Left colon (tissue), 2 donors: ENCODE measurements at places on chromosomes 1 and 21.

DNA sequence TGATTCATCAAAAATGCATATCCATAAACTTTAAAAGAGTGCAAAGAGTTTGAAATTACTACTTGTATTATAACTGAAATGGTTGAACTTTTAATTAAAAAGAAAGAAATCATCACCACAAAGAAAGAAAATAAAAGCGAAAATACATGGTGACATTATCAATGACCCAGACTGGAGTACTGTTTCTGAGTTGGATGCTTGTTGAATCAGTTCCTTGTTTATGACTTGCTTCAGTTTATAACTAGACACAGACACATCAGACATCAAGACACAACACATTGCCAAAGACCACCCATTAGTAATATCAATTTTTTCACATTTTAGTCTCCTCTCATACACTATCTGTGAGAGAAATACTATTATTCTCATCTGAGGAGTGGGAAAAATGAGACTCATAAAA lies 293.0 kb downstream of the MRPL39 start:
- DNase-seq, result no peak

DNA sequence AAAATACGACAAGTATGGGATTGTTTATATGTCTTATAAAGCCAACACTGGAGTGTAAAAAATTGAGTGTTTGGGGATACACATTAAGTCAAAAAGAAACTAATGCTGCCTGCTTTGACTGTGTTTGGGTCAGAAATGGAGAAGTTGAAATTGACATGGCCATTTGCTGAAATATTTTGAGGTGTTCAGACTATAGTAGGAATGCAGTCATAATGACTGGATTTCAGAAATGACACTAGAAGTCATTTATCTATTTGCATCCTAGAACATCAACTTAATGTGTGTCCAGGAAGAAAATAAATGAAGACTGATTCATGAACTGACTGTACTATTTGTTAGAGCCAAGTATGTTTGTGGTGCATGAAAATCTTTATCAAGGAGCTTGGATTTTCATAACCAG lies 28.4 kb downstream of the RASAL2 start:
- DNase-seq, result no peak

DNA sequence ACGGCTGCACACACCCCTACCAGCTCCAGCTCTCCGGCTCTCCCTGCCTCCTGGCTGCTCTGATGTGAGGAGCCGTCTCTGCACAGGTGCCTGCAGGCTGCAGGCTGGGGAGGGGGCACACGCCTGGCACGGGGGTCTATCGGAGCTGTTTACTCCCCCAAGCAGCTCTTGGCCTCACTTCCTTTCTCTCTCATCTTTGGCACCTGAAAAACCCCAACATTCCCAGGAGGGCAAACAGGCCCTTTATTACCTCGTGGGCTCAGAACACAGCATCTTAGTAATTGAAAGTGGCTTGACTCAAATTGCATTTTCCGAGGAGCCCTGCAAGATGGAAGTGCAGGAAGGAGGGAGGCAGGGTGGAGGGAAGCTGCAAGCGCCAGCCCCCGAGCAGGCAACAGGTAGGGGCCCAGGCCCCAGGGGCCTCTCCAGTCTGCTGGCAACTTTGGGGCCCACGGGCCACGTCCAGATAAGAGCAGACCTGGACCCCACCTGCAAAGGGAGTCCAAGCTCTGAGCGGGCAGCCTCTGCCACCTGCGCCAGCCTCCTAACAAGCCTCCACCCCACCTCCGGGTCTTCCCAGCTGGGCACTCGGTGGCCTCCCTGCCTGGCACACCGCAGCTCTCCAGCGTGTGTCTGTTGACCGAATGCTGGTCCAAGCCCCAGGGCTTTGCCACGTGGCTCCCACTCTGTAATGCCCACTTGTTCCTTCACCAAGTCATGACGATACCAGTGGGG lies 263.6 kb upstream of the VAMP3 start:
- DNase-seq, result no peak

- no peak for DNase-seq
Measured at GRCh38 chr21:37566790-37567615, 200.4 kb downstream of the DYRK1A start.

DNA sequence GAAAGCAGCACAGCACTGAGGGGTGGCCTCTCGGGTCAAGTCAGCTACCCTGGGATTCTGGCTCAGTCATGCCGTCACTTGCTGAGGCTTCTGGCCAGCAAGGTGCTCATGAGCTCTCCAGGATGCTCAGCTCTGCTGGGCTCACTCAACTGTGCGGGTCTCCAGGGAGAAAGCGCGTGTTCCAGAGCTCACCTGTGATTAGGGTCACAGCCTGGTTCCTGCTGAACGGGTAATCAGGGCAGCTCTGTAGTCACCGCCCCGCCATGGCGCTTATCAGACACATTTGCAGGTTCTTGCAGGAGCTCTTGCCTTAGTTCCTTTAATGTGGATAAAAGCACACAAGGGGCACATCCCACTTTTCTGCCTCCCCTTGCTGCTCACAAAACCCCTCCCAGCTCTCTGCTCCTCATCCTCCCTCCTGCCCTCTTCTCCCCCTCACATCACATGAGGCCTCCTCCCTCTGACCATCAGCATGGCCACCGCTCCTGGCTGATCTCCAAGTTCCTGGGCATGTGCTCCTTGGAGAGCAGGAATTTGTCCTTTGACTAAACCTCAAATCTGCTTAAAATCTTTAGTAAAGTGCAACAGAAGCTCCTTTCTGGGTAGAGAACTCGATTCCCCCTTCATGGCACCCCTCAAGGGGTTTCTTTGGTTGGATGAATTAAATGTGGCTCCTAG lies 2.0 kb downstream of the PCP4 start:
- DNase-seq, result no peak
